ENCODE measurements at places on chromosomes 6 and 20. TPM values are rescaled to one million over a fixed set of nuclear protein-coding genes. Genes with fewer than 3 reads are reported as not detected.
A peak's percentile ranks its signal among the peaks of the same experiment; 100 is the strongest.

DNA sequence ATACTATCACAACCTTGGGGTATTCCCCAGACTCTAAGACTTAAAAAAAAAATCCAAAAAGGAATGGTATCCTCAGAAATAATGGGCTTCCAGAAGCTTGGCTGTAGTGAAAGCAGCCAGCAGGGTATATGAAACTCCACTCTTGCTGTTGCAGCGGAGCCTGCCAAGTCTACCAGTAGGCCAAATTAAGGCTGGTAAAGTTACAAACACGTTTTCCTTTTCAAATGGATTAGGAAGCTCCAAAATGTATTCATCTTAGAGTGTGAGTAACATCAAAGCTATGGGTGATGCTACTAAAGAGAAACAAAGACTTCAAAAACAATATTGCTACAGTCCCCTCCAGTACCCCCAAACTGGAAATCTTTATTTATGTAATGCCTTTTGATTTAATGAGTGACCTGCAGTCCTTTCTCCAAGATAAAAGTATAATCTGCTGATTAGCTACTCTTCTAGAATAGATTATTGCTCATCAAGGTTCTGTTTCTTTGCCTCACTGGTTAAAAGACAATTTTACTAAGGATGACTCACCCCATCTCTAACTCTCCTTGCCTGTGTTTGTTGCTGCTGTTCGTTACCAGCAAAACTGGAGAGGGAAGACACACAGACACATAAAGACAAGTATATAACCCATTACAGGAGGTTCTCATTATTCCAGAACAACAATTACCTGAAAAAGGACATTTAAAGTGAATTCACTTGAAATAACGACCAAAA, 84.9 kb downstream of the BTBD9 start:
- no peaks in the 10 kb centered on the region for H3K4me1 ChIP-seq
- H3K27ac ChIP-seq, result no peak overlapping the region
- no peak overlapping the region for H3K4me3 ChIP-seq
- H3K27me3 ChIP-seq, result no peaks in the 10 kb centered on the region
- H3K36me3 ChIP-seq, result no peaks in the 10 kb centered on the region

DNA sequence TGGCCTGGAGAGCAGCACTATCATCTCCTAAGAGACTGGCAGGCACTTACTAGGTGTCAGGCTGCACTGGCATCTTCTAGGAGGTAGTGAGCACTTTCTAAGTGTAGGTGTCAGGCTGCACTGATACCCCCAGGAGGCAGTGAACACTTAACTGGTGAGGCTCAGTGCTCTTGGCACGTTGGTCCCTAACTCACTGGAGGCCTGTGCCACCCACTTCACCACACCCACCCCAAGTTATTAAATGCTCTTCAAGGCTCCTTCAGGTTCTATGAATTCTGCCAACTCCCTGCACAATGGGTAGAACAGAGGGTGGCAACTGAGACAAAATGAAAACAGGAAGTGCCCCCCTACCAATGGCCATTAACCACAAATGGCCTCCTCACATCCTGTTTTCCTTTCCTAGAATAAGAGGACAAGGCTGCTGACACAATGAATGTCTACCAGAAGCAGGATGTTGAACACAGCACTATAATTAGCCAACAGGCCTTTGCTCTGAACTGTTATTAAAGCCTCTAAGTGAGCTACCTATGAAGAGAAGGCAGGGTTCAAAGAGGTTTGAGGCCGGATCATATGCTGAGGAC, 29.4 kb downstream of the NCOA5 start:
- peaks cover 14% of the 10 kb centered on the region for H3K27me3 ChIP-seq
- H3K4me1 ChIP-seq, result peaks cover 38% of the 10 kb centered on the region
- peak overlapping the region; percentile 74 for H3K27ac ChIP-seq

Gene ZC2HC1B
- total RNA-seq, result 0.28 TPM

DNA sequence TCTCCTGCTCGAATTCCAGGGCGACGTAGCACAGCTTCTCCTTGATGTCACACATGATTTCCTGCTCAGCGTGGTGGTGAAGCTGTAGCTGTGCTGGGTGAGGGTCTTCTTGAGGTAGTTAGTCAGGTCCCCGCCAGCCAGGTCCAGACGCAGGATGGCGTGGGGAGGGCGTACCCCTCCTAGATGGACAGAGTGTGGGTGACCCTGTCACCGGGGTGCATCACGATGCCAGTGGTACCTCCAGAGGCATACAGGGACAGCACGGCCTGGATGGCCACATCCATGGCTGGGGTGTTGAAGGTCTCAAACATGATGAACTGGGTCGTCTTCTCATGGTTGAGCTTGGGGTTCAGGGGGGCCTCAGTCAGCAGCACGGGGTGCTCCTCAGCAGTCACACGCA, 110.2 kb upstream of the CNR1 start:
- no peak for DNase-seq
- H3K27me3 ChIP-seq, result no peaks in the 10 kb centered on the region
- H3K4me3 ChIP-seq, result no peak overlapping the region
- H3K4me1 ChIP-seq, result no peaks in the 10 kb centered on the region
- H3K27ac ChIP-seq, result no peak overlapping the region

DNA sequence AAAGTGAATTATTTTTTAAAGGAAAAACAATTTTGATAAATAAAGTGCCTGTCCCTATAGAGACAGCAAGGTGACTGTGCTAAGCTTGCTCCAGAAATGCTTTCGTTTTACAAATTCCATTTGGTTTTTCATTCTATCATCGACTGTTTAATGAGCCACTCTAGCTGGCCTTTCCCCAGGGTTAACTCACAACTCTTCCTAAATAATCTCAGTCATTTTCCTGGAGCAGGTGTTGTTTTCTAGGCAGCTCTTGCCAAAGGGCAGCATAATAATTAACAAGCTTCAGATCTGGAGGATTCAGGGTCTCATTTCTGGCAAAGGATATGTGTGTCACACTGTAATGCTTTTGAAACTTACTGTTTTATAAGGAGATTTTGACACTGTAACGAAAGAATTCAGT, 184.2 kb downstream of the KHDC1L start:
- H3K27me3 ChIP-seq, result no peaks in the 10 kb centered on the region
- H3K4me1 ChIP-seq, result no peaks in the 10 kb centered on the region
- no peak overlapping the region for H3K27ac ChIP-seq
- H3K4me3 ChIP-seq, result no peak overlapping the region

DNA sequence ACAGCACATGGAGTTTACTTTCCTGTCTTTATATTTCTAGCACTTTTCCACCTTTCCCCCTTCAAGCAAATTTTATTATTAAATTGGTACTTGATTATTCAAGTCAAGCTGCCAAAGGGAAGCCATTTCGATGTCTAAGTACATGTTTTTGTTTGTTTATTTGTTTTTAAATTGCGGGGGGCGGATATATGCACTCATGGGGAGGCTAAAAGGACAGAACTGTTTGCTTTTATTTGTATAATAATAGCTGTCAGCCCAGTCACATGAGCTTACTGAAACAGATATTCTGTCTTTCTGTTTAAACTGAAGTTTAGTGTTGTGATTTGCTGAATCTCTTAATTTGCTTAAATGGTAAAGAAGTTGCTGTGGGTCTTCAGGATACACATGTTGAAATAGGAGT, 49.6 kb upstream of the PLCG1 start:
- no peak for DNase-seq
- no peak overlapping the region for H3K4me3 ChIP-seq
- H3K36me3 ChIP-seq, result peaks cover 37% of the 10 kb centered on the region
- H3K4me1 ChIP-seq, result peaks cover 14% of the 10 kb centered on the region
- no peak overlapping the region for H3K27ac ChIP-seq
- peaks cover 4% of the 10 kb centered on the region for H3K27me3 ChIP-seq

- H3K27me3 ChIP-seq, result peaks cover 1% of the 10 kb centered on the region
- no peak for DNase-seq
- no peaks in the 10 kb centered on the region for H3K36me3 ChIP-seq
- no peak overlapping the region for H3K27ac ChIP-seq
Measured at GRCh38 chr6:99341862-99342455, 7.5 kb downstream of the FAXC start.

GRCh38 chr6:142376800-142377496, 75.1 kb downstream of the ADGRG6 start:
- peaks cover 46% of the 10 kb centered on the region for H3K4me1 ChIP-seq
- H3K4me3 ChIP-seq, result no peak overlapping the region

Gene SYNDIG1
- total RNA-seq, result 8.1 TPM

- no peaks in the 10 kb centered on the region for H3K4me1 ChIP-seq
- H3K36me3 ChIP-seq, result no peaks in the 10 kb centered on the region
- no peaks in the 10 kb centered on the region for H3K27me3 ChIP-seq
- no peak for DNase-seq
- no peak overlapping the region for H3K27ac ChIP-seq
- H3K4me3 ChIP-seq, result no peak overlapping the region
Measured at GRCh38 chr20:2626853-2627541, 25.4 kb upstream of the NOP56 start.

- no peaks in the 10 kb centered on the region for H3K4me1 ChIP-seq
- H3K27ac ChIP-seq, result no peak overlapping the region
- peaks cover 1% of the 10 kb centered on the region for H3K27me3 ChIP-seq
- no peak for DNase-seq
- H3K4me3 ChIP-seq, result no peak overlapping the region
Measured at GRCh38 chr6:36924778-36925374, 29.7 kb upstream of the PI16 start.

GRCh38 chr20:10260316-10260715, 41.7 kb downstream of the SNAP25 start:
- no peak overlapping the region for H3K27ac ChIP-seq
- H3K4me1 ChIP-seq, result peaks cover 3% of the 10 kb centered on the region
- no peaks in the 10 kb centered on the region for H3K27me3 ChIP-seq
- no peak for DNase-seq
- H3K36me3 ChIP-seq, result no peaks in the 10 kb centered on the region

Gene NRN1
- 39.6 TPM for total RNA-seq

Gene GJE1
- not detected for total RNA-seq

DNA sequence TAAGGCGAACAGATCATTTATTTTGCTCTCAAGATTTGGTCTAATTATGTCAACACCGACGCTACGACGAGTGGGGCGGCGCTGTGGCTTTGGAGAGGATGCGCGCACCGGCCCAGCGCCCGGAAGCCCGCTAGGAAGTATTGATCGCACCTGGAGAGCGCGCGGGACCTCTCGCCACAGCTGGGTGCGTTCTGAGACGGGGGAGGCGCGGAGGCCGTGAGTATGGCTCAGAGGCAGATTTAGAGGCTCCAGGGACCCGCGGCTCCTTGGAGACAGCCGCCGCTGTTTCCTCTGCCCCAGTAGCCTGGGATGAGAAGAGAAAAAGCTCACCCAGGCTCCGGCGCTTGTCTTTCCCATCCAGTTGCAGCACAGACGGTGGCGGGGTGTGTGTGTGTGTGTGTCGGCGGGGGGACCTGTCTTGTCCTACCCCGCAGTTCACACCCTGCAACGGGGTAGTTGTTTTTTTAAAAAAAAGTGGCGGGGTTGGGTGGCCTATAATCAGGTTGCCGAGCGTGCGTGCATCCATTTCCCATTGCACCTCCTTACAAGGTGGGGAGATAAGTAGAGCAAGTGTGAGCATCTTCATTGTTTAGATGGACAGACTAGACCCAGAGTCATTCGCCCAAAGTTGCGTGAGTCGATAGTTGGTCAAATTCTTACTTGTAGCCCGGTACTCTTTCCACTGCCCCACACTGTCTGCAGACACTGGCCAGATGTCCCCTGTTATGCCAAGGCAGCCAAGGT, 11.2 kb downstream of the TFAP2D start:
- H3K27me3 ChIP-seq, result peaks cover 13% of the 10 kb centered on the region
- DNase-seq, result no peak
- no peaks in the 10 kb centered on the region for H3K36me3 ChIP-seq
- peaks cover 30% of the 10 kb centered on the region for H3K4me1 ChIP-seq
- H3K27ac ChIP-seq, result no peak overlapping the region
- peak overlapping the region; percentile 85 for H3K4me3 ChIP-seq

DNA sequence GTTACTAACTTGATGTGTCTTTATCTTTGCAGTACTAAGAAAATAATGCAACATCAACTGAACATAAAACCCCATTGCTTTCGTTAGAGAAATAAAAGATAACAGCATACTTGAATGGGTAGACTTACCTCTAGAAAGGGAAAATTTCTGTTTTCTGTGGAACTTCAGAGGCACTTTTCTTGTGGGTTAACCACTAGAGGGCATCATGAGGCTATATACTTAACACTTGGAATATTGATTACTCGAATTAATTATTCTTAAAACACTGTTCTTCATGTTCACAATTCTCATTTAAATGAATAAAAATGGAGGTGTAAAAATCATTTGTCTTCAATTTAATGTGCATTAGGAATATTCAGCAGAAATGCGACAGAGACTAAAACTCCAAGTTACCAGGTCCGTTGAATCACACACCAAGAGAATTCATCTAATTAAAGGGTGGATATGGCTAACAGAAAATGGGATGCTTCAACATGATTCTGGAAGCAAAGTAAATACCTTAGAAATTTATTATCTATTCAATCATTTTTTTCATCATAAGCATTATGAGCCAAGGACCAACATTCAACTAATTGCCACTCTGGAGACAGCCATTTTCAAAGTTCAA, 330.8 kb upstream of the PREP start:
- H3K36me3 ChIP-seq, result no peaks in the 10 kb centered on the region
- DNase-seq, result no peak
- no peaks in the 10 kb centered on the region for H3K27me3 ChIP-seq
- no peaks in the 10 kb centered on the region for H3K4me1 ChIP-seq

GRCh38 chr6:72623808-72624207, 1.9 kb downstream of the KCNQ5 start:
- H3K36me3 ChIP-seq, result no peaks in the 10 kb centered on the region
- no peak overlapping the region for H3K27ac ChIP-seq
- no peak for DNase-seq
- H3K27me3 ChIP-seq, result peaks cover 18% of the 10 kb centered on the region
- H3K4me1 ChIP-seq, result peaks cover 15% of the 10 kb centered on the region
- no peak overlapping the region for H3K4me3 ChIP-seq

GRCh38 chr6:112466373-112467151, 119.4 kb downstream of the RFPL4B start:
- no peak overlapping the region for H3K4me3 ChIP-seq
- H3K4me1 ChIP-seq, result no peaks in the 10 kb centered on the region
- no peaks in the 10 kb centered on the region for H3K36me3 ChIP-seq
- no peak overlapping the region for H3K27ac ChIP-seq
- DNase-seq, result no peak
- H3K27me3 ChIP-seq, result no peaks in the 10 kb centered on the region

GRCh38 chr20:33984182-33984719, 9.5 kb upstream of the RALY start:
- no peak overlapping the region for H3K4me3 ChIP-seq
- peaks cover 2% of the 10 kb centered on the region for H3K27me3 ChIP-seq
- H3K36me3 ChIP-seq, result no peaks in the 10 kb centered on the region
- DNase-seq, result no peak
- H3K27ac ChIP-seq, result no peak overlapping the region
- no peaks in the 10 kb centered on the region for H3K4me1 ChIP-seq

DNA sequence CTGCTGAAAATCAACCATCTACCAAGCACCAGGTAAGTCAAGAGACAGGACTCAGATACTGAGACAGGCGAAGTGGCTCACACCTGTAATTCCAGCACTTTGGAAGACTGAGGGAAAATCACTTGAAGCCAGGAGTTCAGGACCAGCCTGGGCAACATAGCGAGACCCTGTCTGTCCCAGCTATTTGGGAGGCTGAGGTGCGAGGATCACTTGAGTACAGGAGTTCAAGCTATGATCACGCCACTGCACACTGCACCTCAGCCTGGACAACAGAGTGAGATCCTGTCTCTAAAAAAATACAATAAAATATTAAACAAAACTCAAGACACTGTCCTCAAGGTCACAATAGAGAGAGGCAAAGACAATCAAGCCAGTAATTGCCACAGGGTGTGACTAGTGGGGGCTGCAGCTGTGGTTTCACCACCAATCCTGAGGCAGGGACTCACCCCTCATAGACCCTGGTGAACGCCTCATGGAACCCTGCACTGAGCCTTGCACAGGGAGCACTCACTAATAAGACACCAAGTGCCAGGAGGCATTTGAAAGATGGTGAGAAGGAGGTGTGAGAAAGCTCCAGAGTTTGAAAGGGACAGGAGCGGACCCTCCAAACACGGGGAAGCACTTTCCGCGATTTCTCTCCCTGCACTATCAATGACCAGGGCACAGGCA, 1.7 kb downstream of the SNHG17 start:
- peaks cover 20% of the 10 kb centered on the region for H3K4me1 ChIP-seq
- peak overlapping the region; percentile 96 for H3K4me3 ChIP-seq
- peaks cover 32% of the 10 kb centered on the region for H3K36me3 ChIP-seq
- peaks cover 4% of the 10 kb centered on the region for H3K27me3 ChIP-seq
- H3K27ac ChIP-seq, result peak overlapping the region; percentile 52
